ENCODE measurements at places on chromosomes 2 and 18.

GRCh38 chr2:77443076-77443475, 79.1 kb downstream of the LRRTM4 start:
- DNase-seq = no peak

GRCh38 chr18:21393986-21394385, 152.0 kb downstream of the GREB1L start:
- no peak for DNase-seq

DNA sequence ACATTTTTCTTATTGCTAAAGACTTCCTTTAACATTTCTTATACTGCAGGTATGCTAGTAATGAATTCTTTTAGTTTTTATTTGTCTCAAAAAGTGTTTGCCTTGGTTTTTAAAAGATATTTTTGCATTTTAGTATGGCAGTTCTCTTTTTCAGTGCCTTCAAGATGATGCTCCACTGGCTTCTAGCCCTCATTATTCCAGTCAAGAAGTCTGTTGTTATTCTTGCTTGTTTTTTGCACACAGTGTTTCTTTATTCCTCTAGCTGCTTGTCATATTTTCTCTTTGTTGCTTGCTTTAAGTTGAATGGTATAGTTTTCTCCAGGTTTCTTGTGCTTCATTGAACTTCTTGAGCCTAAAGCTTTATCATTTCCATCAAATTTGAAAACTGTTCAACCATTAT, 158.0 kb upstream of the SPHKAP start:
- DNase-seq = no peak

DNA sequence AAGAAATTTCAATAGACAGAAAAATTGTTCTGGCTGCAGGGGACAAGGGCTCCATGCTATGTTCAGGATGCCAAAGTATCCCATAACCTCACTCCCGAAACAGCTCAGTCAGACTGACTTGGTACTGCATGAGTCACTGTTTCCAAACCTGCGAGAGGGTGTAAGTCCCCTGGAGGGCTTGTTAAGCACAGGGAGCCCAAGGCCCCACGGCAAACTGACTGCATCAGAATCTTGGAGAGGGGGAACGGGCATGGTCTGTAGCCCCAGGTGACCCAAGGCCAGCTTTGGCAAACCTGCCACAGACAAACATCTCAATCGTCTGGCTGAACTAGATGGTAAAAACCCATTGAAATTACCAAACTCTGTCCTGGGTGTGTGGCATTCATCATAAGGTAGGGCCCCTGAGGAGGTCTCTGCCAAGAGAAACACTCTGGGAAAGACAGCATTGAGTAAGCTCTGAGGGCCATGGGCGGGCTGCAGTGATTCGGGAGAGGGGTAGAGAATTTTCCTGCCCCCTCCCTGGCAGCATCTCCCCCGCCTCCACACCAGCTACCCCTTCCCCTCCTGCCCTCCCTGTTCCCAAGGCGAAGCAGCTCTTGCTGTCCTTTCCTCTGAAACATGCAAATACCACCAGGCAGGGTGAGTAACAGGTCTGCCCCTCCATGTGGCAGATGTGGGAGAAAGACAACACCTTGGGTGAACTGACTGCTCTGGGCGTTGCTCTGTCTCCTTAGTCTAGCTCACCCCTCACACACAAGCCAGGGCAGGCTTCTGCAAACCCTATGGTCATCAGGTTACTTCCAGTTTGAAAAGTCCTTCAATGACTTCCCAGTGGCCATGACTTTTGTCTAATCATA, 274.7 kb upstream of the SIX2 start:
- no peak for DNase-seq

DNA sequence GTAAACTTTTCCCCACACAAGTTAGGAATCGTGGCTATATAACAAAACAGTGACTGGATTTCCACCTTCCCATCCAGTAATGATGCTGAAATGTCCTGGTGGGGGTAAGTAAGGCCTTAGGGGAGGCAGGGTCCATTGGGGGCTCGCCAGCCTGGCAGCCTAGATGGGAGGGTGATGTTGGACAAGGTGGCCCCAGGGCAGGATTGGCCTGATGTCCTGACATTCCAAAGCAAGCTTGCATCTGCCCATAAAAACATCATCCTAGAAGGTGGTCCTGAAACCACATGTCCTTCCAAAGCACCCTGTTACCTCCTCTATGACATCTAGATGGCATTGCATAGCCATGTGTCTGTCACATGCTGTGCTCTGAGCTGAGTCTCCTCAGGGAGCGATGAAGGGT, 54.1 kb upstream of the RAB6C start:
- DNase-seq = no peak

GRCh38 chr2:228592925-228593324, 411.4 kb upstream of the SPHKAP start:
- DNase-seq = no peak

GRCh38 chr2:77520641-77521547, 1.3 kb downstream of the LRRTM4 start:
- DNase-seq = no peak

DNA sequence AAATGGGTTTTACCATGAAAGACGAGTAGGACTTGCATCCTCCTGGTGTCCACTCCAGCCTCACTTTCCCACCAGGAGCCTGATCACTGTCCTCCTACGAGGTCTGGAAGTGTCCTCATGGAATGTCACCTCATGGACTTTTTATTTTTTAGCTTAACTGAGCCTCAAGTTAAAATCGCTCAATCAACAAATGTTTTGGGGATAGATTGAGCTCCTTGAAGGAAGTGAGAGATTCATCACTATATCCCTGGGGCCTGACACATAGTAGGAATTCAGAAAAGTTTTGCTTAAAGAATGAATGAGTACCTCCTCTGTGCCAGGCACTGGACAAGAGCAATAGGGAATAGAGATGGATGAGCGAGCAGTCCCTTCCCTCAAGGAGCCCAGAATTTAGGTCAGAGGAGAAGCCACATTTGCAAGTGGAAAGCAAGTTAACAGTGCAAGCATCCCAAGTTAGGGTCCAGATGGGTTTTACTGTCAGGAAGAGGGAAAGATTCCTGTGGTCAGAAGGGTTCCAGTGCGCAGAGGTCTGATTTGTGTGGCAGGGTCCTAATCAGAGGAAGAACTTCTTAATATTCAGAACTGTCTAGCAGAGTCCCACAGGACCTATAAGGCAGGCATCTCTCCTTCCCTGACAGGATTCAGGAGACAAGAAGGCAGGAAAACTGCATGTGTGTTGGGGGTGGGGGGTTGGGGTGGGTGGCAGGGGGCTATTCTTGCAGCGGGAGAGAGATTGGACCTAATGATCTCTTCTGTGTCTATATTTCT, 67.0 kb downstream of the MYCN start:
- DNase-seq = no peak

Data from stimulated activated CD4-positive, alpha-beta T cell treated with anti-CD3 and anti-CD28 coated beads, Interleukin-12 subunit alpha, Interleukin-12 subunit beta, amount 100 ng/mL, for 4 hours (primary cell).